Adipose tissue (tissue), 3 donors: ENCODE measurements at places on chromosomes 4 and X. TPM values are rescaled to one million over a fixed set of nuclear protein-coding genes. Genes with fewer than 3 reads are reported as not detected.

The FHIP1A gene
- polyA plus RNA-seq = 0.11 TPM

The ARHGAP6 gene
- polyA plus RNA-seq = 4.6 TPM

The FAM50A gene
- 111 TPM for polyA plus RNA-seq

The PNMA5 gene
- polyA plus RNA-seq = 0.03 TPM

The GABRE gene
- polyA plus RNA-seq = 34.2 TPM

The UGT2B10 gene
- not detected for polyA plus RNA-seq

The P2RY4 gene
- polyA plus RNA-seq = 0.10 TPM

The GBA3 gene
- polyA plus RNA-seq = 0.05 TPM

The SLIT2 gene
- 2.2 TPM for polyA plus RNA-seq

The DUX4 gene
- not detected for polyA plus RNA-seq

The ZCCHC4 gene
- 3.4 TPM for polyA plus RNA-seq

The CSAG2 gene
- not detected for polyA plus RNA-seq

The PABPC1L2A gene
- not detected for polyA plus RNA-seq

The HPGDS gene
- 0.14 TPM for polyA plus RNA-seq

The MTHFD2L gene
- polyA plus RNA-seq = 5.1 TPM

The SPACA5B gene
- not detected for polyA plus RNA-seq

The SYAP1 gene
- 17.0 TPM for polyA plus RNA-seq

The PNMA6F gene
- not detected for polyA plus RNA-seq

The SPACA5 gene
- polyA plus RNA-seq = not detected

The FAAH2 gene
- 0.22 TPM for polyA plus RNA-seq

The PCSK1N gene
- polyA plus RNA-seq = not detected

The XAGE1B gene
- polyA plus RNA-seq = not detected

The FHDC1 gene
- 0.69 TPM for polyA plus RNA-seq

The VSIG1 gene
- polyA plus RNA-seq = 11.1 TPM

The MAGEA9B gene
- not detected for polyA plus RNA-seq

The PACRGL gene
- 10.1 TPM for polyA plus RNA-seq

The SSX3 gene
- not detected for polyA plus RNA-seq

The EDA2R gene
- polyA plus RNA-seq = 1.3 TPM

The GJB1 gene
- 1.8 TPM for polyA plus RNA-seq

The ZDHHC15 gene
- polyA plus RNA-seq = 0.60 TPM

The MMRN1 gene
- 4.5 TPM for polyA plus RNA-seq

The SMIM43 gene
- polyA plus RNA-seq = 0.90 TPM

The NXF2 gene
- not detected for polyA plus RNA-seq

The SHROOM4 gene
- 0.78 TPM for polyA plus RNA-seq

The CXCL3 gene
- polyA plus RNA-seq = 4.4 TPM

The SPRY1 gene
- polyA plus RNA-seq = 77.6 TPM

The GAK gene
- polyA plus RNA-seq = 77.5 TPM

The HTR2C gene
- not detected for polyA plus RNA-seq

The IBSP gene
- not detected for polyA plus RNA-seq

The HERC3 gene
- 3.7 TPM for polyA plus RNA-seq

The GPM6B gene
- polyA plus RNA-seq = 2.1 TPM

The NPNT gene
- polyA plus RNA-seq = 20.4 TPM

The LNX1 gene
- 11.2 TPM for polyA plus RNA-seq

The CNGA1 gene
- 1.3 TPM for polyA plus RNA-seq

The PRSS12 gene
- 0.56 TPM for polyA plus RNA-seq

The RBMX gene
- polyA plus RNA-seq = 99.6 TPM

The ASMT gene
- not detected for polyA plus RNA-seq
